Regular cardiac myocyte (primary cell): ENCODE measurements at places on chromosomes 12 and 14. TPM values are rescaled to one million over a fixed set of nuclear protein-coding genes. Genes with fewer than 3 reads are reported as not detected.

TAS2R14 gene
- 1.5 and 3.7 TPM in 2 replicates for total RNA-seq

CIPC gene
- 8.2 and 13.0 TPM in 2 replicates for total RNA-seq

GALNT16 gene
- 1.9 and 2.5 TPM in 2 replicates for total RNA-seq

AMIGO2 gene
- 28.2 and 30.3 TPM in 2 replicates for total RNA-seq

FOS gene
- total RNA-seq, result 14.8 and 32.1 TPM in 2 replicates

EID3 gene
- total RNA-seq, result 7.6 and 7.9 TPM in 2 replicates

SYT1 gene
- 2.5 and 5.8 TPM in 2 replicates for total RNA-seq

ADCY6 gene
- 48.9 and 76.4 TPM in 2 replicates for total RNA-seq

IGF1 gene
- total RNA-seq, result under 0.01 and 0.56 TPM in 2 replicates

VRTN gene
- total RNA-seq, result not detected in 2 replicates

KRT74 gene
- not detected in 2 replicates for total RNA-seq

DYNC1H1 gene
- total RNA-seq, result 602 and 609 TPM in 2 replicates

CPNE6 gene
- not detected in 2 replicates for total RNA-seq

INHBC gene
- total RNA-seq, result not detected in 2 replicates

DAD1 gene
- total RNA-seq, result 350 and 376 TPM in 2 replicates

SYCP3 gene
- total RNA-seq, result under 0.01 and 0.85 TPM in 2 replicates

FKBP3 gene
- 21.1 and 40.5 TPM in 2 replicates for total RNA-seq

LUM gene
- total RNA-seq, result 35.3 and 191 TPM in 2 replicates

SIX4 gene
- total RNA-seq, result 8.1 and 9.6 TPM in 2 replicates

TAS2R31 gene
- 2.5 and 5.6 TPM in 2 replicates for total RNA-seq

ADAM21 gene
- total RNA-seq, result 1.5 and 2.0 TPM in 2 replicates

SMOC1 gene
- total RNA-seq, result under 0.01 and 0.85 TPM in 2 replicates

SELPLG gene
- total RNA-seq, result 0.85 and 1.3 TPM in 2 replicates

NAV3 gene
- total RNA-seq, result 52.7 and 62.1 TPM in 2 replicates

MLEC gene
- total RNA-seq, result 165 and 193 TPM in 2 replicates

LRRC23 gene
- 8.6 and 18.0 TPM in 2 replicates for total RNA-seq

CLEC14A gene
- total RNA-seq, result 8.2 and 18.3 TPM in 2 replicates

MYO1H gene
- not detected in 2 replicates for total RNA-seq

PROX2 gene
- total RNA-seq, result not detected in 2 replicates

USP44 gene
- 0.58 and 1.1 TPM in 2 replicates for total RNA-seq

RTRAF gene
- total RNA-seq, result 57.8 and 86.5 TPM in 2 replicates

CISTR gene
- not detected in 2 replicates for total RNA-seq

SLC38A4 gene
- total RNA-seq, result 0.28 and 1.7 TPM in 2 replicates

PEX5 gene
- 20.3 and 29.9 TPM in 2 replicates for total RNA-seq

AMHR2 gene
- under 0.01 TPM in 1 of 2 replicates, not detected in the other for total RNA-seq

NPFF gene
- total RNA-seq, result not detected in 2 replicates

DACT1 gene
- 16.9 and 60.9 TPM in 2 replicates for total RNA-seq

LRRC43 gene
- total RNA-seq, result 0.38 and 1.7 TPM in 2 replicates

APOF gene
- not detected in 2 replicates for total RNA-seq

KCNH3 gene
- under 0.01 and 0.28 TPM in 2 replicates for total RNA-seq

SERPINA9 gene
- total RNA-seq, result 0.28 and 0.96 TPM in 2 replicates

ARHGAP9 gene
- 0.38 TPM in 1 of 2 replicates, not detected in the other for total RNA-seq

OSBPL8 gene
- total RNA-seq, result 77.1 and 117 TPM in 2 replicates

AQP2 gene
- not detected in 2 replicates for total RNA-seq
